ENCODE measurements at places on chromosomes 12 and 14.

DNA sequence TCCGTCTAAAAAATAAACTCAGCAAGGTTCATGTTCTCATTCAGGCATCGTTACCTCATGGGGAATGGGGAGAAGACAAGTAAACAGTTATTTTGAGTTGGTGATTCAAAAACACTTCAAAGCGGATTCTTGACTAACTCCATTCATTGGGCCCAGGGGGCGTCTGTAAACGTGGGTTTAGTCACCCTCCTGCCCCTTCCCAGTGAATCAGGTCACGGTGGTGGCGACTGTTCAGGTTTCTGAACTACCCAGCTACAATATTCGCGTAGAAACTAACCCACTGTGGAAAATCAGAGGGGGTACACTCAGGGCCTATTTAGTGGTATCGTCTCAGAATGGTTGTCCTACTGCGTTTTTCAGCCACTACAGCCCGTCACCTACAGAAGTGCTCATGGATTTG lies 15.2 kb downstream of the OR6S1 start:
- no peak for DNase-seq

- no peak for DNase-seq
Measured at GRCh38 chr12:58249610-58250009, 308.2 kb downstream of the ATP23 start.

DNA sequence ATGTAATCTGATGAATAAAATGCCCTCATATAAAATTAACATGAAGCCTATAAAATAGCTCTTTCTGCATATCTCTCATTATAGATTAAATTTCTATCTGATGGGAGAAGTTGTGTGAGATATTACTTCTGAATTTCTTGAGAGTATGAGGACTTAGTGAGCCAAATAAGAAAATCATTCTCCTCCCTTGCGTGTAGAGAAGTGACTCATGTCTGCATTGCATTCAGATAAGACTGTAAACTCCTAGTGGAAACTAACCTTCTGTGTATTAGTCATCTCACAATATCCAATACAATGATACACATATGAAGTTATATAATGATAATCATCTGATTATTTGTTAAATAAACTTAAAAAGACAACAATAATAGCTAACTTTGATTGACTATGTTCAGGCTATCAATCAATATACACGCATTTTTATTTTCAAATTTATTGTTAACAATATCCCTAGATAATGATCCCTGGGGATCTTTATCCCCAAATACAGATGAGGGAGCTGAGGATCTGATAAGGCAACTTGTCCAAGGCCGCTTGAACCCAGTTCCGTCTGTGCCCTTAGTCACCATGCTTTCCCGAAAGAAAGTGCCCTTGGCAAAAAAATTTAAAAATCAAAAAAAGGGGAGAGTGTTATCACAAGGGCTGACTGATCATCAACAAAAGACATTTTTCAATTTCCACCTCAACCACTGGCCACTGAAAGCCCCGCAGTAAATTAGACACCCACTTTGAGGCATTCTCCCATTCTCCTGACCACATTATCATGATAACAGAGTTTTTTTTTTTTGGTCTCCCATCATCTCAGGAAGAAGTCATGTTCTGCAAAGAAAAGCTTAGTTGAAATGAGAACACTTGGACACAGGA lies 189.2 kb upstream of the RASSF8 start:
- no peak for DNase-seq

DNA sequence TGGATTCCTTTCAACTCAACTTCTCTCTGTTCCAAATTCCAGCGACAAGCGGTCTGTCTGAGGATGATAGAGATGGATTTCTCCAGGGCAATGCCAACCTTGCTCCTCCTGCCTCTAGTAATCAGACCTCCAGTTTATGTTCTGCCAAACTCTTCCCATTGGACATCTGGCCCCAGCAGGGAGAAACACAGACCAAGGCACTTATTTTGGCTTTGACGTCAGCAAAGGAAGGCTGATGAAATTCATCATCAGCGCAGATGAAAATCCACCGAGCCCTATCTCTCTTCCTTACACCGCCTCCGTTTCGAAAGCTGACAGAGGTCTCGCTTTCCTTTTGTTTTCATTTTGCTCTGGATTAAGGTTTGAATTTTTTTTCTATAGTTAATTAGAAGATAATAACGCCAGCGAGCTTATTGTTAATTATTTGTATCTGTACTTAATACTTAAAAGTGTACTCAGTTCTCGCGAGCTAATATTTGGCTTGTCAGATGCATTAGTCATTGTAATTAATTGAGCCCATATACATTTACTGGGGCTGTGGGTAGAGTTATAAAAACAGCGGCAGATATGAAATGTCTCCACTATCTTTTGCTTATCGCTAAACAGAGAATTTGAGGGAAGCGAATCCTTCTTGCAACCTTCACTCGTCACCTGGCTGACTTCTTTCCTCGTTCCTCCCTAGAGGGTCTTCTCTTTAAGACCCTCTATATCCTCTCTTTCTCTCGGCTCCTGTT lies 35.9 kb upstream of the MED13L start:
- no peak for DNase-seq

DNA sequence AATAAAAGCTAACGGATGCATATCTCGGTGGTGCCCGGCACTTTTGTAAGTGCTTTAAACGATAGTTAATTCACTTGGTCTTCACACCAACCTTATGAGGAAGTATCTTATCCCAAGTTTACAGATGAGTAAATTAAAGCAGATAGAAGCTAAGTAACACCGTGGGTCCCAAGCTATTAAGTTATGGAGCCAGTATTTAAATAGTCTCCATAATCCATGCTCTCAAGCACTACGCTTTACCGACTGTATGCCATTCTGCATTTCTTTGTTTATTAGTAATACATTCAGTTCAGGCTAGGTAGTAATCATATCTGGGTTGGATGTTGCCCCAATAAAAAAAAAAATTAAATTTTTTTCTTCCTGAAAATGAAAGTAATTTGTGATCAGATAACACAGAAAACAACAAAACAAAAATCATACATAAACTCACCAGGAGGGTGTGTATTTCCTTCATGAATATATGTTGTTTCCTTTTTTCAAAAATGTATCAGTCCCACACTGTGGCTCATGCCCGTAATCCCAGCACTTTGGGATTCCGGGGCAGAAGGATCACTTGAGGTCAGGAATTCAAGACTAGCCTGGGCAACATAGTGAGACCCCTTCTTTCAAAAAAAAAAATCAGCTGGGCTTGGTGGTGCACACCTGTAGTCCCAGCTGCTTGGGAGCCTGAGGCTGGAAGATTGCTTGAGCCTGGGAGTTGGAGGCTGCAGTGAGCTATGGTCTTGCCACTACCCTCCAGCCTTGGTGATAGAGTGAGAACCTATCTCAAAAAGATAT lies 1.4 kb upstream of the M6PR start:
- no peak for DNase-seq

DNA sequence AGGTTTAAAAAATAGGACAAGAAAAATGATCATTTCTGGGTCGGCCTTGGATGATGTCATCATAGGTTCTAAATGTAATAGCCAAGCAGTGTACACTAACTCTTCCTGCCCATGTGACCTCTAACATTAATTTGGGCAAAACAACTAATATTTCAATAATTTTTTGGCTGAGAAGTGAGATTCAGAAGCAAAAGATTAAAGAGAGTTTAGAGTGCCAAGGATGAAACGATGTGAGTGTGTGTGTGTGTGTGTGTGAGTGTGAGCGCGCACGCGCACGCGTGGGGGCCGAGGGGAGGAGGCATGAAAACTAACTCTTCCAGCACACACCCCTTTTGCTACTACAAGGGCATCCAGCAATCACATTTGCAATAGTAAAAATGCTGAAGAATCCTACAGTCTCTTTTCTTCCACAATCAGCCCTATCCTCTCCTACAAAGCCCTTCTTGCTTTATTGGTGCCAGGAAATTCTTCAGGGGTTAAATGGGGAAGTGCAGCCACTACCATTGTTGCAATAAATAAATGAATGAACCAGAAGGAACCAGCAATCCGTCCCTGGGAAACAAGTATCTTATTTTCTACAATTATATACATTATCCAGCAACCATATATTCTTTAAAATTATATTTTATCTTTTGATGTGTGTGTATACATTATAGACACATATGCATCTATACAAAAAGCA lies 52.9 kb downstream of the PEBP1 start:
- DNase-seq: no peak

- DNase-seq: no peak
Measured at GRCh38 chr12:49334226-49334625, 2.8 kb downstream of the C1QL4 start.

DNA sequence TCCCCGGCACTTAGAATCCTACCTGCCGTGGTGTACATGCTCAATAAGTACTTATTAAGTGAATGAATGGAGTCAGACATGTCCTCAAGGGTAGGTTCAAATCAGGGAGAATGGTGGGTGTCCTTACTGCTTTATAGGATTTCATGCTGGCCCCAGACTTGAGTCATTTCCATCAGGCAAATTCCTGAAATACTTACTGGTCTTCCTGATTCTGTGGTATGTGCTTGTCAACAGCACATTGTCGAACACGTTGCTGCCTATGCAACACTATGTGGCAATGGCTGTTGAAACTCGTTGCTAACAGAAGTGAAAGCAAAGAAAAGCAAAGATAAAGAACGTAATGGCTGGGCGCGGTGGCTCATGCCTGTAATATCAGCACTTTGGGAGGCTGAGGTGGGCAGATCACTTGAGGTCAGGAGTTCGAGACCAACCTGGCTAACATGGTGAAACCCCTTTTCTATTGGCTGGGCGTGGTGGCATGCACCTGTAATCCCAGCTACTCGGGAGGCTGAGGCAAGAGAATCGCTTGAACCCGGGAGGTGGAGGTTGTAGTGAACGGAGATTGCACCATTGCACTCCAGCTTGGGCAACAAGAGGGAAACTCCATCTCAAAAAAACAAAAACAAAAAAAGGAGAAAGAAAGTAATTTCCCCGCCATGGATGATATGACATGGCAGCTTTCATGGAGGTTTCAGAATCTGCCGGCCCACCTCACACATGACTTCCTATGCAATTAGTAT lies 214.9 kb downstream of the ZFP36L1 start:
- no peak for DNase-seq

GRCh38 chr14:53226553-53226952 lies 73.4 kb upstream of the DDHD1 start:
- no peak for DNase-seq

DNA sequence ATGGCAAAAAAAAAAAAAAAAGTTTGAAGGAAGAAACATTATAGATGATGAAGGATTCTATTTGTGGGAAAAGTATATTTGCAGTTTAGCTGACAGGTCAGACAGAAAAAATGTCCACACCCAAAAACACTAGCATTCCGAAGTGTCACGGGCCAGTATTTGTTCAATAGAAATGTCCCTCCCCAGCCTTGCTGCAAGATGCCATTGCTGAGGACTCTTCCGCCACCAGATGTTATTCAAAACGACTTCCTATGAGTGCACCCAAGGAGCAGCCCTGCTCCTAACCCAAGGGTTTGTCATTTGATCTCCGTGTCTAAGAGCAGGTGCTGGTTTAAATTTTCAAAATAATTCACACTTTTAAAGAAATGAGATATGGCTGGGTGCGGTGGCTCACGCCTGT lies 163.1 kb downstream of the GCH1 start:
- no peak for DNase-seq

DNA sequence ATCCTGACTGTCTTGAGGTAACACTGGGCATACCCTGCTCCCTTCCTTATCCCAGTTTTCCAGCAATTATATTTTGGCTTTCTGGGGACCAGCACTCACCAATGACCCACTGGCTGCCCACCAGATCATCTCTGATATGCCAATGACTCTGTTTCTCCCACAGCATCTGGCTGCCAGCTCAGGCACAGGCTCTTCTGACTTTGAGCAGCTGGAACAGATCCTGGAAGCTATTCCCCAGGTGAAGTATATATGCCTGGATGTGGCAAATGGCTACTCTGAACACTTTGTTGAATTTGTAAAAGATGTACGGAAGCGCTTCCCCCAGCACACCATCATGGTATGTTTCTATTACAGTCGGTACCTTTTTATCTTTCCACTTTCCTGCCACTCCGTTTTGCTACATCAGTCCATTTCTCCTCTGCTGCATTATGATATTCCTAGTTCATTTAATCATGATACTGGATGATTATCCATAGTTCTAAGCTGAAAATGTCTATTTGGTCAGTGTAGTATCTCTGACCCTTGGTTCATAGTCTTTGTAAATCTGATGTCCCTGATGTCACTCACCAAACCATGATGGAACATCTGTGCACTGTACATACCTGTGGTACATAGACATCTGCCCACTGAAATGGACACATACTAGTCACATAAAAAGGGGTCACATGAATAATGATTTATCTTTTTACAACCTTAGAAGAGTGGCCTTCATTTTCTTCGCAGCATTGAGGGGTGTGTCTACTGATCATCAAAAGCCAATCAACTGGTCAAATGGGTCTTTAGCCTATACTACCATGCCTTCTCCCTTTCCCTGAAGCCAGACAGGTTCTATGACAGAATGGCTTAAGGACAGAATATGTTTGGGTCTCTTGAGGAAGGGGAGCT lies 3.3 kb downstream of the GMPR2 start:
- no peak for DNase-seq

DNA sequence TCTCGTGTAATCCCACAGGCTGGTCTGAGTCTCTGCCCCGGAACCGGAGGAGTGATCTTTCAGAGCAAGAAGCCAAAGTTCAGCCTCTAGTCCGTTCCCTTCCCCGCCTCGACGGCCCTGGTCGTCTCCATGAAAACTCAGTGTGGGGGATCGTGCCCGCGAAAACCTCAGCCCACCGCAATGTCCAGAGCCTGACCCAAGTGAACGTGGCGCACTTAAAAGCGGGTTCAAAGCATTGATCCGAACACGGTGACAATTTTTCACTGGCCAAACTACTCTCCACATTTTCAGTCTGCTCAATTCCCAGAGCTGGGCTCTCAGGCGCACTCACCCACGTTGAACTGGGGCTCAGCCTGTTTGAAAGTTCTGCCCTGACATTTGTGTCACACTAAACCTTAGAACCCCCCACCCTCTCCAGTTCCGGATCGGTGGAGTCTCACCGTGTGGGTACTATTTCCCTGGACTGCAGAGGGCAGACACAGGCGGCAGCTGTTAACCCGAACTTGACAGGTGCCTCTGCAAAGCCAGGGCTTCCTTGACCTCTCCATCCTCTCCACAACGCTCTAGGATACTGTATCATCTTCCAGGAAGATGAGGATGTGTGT lies 886 bp upstream of the PRICKLE1 start:
- no peak for DNase-seq

- no peak for DNase-seq
Measured at GRCh38 chr12:114395233-114395632, 10.7 kb downstream of the TBX5 start.

DNA sequence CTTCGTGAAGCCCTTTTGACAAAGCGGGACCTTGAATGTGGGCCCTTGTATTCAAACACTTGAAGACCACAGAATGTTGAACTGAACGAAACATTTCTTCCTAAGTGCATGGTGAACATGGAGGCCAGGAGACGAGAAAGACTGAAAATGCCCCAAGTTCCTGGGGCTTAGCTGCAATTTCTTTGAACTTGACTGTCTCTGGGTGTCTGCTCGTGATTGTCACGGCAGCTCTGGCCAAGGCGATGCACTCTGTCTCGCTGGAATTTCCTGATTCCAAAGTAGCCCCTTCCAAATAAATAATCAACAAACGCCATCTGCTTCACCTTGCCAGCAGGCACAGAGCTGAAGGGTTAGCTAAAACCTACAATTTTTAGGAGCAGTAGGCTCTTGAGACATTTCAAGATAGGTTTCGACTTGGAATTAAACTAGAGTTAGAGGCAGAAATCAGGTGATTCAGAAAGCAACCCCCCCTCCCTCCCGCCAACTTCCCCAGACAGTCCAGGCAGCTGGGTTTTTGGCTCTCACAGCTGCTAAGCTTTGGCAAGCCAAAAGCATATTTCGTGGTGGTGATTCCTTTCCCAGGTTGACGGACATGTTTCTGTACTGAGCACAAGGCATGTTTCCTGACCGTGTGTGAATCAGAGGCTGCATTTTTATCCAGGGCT lies 13.5 kb upstream of the IRF2BPL start:
- DNase-seq: no peak

GRCh38 chr12:89433634-89434033 lies 81.3 kb upstream of the DUSP6 start:
- DNase-seq: no peak

All from stimulated activated CD8-positive, alpha-beta memory T cell treated with anti-CD3 and anti-CD28 coated beads, Interleukin-7, amount 100 ng/mL, for 1 hour (primary cell).